AG08395 (cell line): ENCODE measurements at places on chromosomes 3 and 15.

DNA sequence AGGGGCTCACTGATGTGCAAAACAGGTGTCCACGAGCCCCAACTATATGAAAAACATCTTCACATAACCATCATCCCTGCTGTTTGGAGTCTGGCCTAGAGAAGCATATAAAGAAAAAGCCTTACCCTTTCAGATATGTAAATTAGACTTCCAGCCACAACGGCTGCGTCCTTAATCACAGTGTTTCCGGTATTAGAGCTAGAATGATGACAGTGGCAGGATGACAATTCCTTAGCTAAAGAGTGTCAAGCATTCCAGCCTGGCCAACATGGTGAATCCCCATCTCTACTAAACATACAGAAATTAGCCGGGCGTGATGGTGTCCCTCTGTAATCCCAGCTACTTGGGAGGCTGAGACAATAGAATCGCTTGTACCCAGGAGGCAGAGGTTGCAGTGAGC is 19.5 kb upstream of the SAMD7 start:
- no peak for DNase-seq

DNA sequence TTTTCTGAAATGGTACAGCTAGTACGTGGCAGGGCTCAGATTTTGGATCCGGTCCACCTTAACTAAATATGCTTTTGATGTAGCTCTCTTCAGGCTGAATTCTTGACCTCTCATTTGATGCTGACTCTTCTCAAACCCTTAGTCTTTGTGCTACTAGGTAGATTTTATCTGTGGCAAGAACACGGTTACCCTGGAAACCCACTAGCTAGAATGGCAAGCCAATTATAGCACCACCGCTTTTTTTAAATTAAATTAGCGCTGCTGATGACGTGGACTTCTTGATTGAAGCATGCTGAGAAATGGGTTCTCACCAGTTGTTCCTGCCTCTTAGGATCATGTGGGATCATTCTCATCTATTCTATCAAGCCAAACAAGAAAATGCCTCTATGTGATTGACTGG is 421.5 kb downstream of the LPP start:
- no peak for DNase-seq

GRCh38 chr3:130779031-130779430 is 32.4 kb upstream of the PIK3R4 start:
- no peak for DNase-seq

DNA sequence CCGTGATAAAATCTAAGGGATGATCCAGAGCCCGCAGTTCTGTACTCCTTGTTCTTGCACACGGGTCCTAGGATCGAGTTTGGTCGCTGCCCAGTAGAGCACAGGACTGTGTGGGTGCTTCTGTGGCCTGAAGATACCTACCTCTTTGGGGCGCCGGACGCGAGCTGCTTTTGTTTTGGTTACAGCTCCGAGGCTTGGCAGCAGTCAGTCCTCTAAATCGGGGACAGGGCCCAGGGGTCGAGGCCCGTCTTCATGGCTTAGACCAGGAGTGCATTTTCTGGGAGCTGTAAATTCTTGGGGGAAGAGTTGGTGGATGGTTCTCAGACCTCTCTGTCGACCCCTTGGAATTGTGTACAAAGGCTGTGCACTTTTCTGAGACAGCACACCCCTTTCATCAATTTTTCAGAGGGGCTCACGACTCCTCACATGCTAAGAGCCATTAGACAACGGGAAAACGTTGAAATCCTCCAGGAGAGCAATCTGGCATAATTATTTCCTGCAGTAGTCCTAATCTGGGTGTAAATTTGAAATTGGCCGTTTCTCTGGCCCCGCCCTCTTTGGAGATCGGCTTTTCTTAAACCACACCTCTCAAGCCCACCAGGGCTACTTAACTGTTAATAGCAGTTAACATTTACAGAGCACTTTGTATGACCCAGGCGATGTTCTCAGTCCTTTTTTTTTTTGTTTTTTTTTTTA is 928 bp downstream of the CEP97 start:
- peak; percentile 4 for DNase-seq

DNA sequence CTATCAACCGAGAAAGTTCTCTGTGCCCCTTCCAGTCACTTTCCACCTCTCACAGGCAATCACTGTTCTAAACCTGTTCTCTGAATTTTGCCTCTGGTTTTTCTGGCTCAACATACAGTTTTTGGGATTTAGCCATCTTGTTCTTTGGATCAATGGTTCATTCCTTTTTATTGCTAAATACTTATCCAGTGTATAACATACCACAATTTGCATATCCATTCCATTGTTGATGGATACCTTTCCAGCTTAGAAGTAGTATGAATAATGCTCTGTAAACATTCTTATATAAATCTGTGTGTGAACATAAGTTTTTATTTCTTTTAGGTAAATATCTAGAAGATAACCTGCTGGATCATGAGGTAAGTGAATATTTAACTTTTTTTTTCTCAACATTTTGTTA is 87.8 kb upstream of the FNDC3B start:
- DNase-seq = no peak

GRCh38 chr3:2847062-2847841 is 262.9 kb downstream of the IL5RA start:
- DNase-seq = no peak

GRCh38 chr15:62506217-62506805 is 341.2 kb upstream of the C2CD4B start:
- peak; percentile 76 for DNase-seq

GRCh38 chr3:27746838-27747237 is 24.7 kb upstream of the EOMES start:
- no peak for DNase-seq

GRCh38 chr3:39080026-39080425 is 27.4 kb downstream of the GORASP1 start:
- DNase-seq = no peak

- DNase-seq = no peak
Observed at GRCh38 chr3:65983100-65983499, 55.6 kb downstream of the MAGI1 start.

- no peak for DNase-seq
Observed at GRCh38 chr3:129793942-129794310, 99.6 kb downstream of the TMCC1 start.

GRCh38 chr3:50154840-50155490 is at the start of gene SEMA3F:
Gene SEMA3F, plus strand, starts transcription at chr3:50155324. Its CDS starts 4,299 bp downstream, at chr3:50159623.
- peak; percentile 87 for DNase-seq

- DNase-seq = no peak
Observed at GRCh38 chr3:24578951-24579421, 84.3 kb upstream of the THRB start.

- DNase-seq = no peak
Observed at GRCh38 chr3:189474944-189475343, 156.2 kb upstream of the TP63 start.

DNA sequence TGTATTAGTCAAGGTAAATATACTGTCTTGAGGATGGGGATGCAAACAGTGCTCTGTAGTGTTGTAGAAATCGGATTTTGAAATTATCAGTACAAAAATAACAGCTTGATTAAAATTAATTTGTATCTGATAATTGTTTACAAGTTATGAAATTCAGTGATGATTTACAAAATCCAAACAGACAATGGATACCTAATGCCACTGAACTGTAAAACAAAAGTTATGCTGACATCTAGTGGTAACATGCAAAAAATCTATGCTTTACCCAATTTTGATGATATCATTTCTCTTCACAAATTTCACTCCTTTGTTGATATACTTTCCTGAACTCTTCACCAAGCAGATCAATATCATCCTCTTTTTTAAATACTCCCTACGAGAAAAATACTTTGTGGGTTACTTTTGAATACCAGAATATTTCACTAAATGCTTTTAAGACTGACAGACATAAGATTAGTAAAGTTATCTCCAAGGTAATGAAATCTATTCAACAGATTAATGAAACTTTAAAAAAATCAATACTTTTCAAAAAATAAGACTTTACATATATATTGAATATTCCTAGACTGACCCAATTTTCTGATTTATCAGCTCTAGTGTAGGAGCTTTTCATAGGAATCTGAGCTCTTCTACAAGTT is 36.0 kb downstream of the MNS1 start:
- peak; percentile 45 for DNase-seq

GRCh38 chr3:183253528-183254486 is 754 bp downstream of the B3GNT5 start:
- no peak for DNase-seq

- no peak for DNase-seq
Observed at GRCh38 chr3:137588871-137589270, 175.2 kb upstream of the SOX14 start.

- no peak for DNase-seq
Observed at GRCh38 chr3:79769229-79769628, 1.4 kb upstream of the ROBO1 start.

- DNase-seq = no peak
Observed at GRCh38 chr3:136637176-136637575, 115.0 kb downstream of the STAG1 start.

DNA sequence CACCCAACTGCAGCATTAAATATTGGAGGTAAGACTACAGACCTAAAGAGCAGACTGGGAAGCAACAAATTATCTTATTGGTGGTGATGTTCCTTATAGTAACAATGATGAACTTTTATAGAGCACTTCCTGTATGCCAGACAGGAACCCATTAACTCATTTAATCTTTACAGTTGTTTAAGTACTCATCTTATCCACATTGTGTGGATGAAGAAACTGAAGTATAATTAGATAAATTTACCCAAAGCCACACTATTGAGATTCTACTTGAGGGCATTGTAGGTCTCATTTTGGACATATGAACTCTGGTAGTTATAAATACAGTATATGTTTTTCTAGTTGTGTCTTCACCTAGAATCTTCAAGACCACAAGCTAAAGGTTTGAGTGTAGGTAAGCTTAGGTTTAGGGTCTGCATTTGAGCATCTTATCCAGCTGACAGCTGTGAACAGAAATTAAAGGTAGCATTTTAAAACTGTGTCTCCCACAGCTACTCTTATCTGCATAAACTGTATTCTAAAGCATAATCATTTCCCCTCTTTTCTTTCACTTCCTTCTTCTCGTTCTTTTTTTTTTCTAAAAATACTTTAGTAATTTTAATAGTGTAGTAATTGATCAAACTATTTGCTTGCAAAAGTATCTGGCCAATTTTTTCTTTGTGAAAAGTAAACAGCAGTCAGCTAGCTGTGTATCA is 138.2 kb downstream of the UBE2E2 start:
- no peak for DNase-seq

- peak; percentile 4 for DNase-seq
Observed at GRCh38 chr3:122689587-122689986, 8.9 kb downstream of the PARP14 start.

DNA sequence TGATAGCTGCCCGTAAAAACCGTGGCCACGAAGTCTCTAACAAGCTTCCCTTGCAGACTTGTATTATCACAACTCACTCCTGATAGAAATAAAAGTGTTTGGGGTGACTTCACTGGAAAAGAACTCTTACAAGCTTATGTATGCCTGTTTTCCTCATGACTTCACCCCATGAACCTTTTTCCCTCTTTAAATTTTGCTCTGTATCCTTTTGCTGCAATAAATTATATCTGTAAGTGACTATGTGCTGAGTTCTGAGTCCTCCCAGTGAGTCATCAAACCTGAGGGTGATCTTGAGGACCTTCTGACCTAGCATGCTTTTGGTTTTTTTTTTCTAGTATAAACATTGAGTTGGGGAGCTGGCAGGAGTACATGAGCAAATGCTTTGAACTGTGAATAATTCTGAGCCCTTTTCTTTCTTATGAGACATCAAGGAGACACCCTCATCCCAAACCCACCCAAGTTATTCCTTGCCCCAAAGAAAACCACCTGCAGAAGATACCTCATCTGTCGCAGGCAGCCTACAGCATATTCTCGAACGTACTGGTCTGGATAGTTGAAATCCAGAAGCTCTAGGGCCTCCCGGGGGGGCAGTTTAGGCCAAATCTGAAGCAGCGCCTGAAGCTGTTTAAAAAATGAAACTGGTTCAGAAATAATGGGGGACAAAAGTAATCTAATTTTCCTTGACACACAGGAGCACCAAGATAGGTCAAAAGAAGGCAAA is 85.9 kb downstream of the FAIM start:
- peak; percentile 81 for DNase-seq

- peak; percentile 90 for DNase-seq
Observed at GRCh38 chr15:92451225-92451825, 57.6 kb downstream of the ST8SIA2 start.

- no peak for DNase-seq
Observed at GRCh38 chr3:141851411-141851810, 25.0 kb upstream of the ATP1B3 start.

DNA sequence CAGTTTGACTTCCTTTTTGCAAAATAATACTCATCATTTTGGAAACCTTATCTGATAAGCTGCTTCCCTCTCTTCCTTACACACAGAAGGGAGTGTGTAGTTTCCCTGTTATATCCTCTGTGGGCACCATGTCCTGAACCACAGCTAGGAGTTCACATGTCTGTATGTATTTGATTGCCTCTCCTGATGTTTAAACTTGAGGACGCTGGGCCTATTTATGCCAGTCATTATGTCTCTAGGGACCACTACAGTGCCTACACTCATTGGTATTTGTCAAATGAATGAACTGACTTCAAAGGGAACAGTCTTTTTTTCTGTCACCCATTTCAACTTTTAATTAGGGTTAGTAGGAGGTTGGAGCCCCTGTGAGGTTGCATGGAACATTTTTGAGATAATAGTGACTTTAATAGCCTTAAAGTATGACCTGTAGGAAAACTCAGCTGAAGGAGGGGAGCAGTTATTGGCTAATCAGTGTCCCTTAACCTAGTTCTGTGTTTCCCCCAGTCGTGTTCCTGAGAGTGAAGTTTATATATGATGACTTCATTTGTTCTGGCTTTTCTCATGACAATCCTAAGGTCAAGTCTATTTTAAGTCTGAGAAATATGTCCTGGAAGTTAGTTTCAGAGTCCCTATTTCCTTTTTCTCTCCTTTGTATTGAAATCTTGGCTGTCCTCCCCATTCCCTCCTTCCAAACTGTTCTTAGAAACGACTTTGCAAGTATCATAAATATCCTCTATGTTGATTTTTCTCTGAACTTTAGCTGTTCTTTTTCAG is 28.9 kb downstream of the PDE8A start:
- DNase-seq = peak; percentile 53

DNA sequence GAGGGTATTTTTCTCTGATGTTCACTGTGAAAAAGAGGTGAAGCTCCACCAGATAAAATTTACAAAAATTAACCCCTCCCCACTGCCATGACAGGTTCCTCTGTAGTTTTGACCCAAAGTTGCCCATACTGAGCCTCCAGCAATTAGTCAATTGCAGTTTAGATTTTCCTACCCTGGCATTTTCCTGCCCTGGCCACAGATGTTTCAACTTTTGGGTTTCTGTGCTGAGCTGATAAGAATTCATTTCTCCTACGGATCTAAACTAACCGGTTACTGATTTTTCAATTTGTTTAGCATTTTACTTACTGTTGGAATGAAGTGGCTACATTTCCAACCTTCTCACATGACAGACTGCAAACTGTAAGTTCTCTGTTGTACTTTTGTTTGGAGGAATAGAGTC is 1346.1 kb upstream of the EPHA6 start:
- no peak for DNase-seq

GRCh38 chr3:184765730-184766074 is 46.3 kb upstream of the VPS8 start:
- peak; percentile 34 for DNase-seq
